Hepatocyte (in vitro differentiated cells): ENCODE measurements at places on chromosomes 16 and 17. TPM values are rescaled to one million over a fixed set of nuclear protein-coding genes. Genes with fewer than 3 reads are reported as not detected.

Gene TAF1C
- total RNA-seq, result 30.2 and 32.8 TPM in 2 replicates

Gene CCR7
- 0.16 and 2.8 TPM in 2 replicates for total RNA-seq

DNA sequence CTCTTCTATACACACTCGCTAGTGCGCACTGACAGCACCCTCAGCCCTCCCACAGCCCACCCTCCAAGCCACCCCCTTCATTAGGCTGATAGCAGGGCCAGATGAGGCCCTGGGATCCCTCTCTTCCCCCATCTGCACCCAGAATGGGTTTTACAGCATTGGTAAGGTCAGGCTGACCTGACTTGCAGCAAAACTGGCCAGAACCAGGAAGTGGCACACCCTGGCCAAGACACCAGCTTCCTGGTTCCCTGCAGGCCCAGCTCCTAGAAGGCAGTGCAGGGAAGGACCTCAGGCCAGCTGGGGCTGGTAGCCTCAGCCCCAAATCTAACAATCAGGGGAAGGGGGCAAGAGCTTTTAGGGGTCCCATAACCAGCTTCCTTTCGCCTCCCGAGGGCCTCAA lies 50.0 kb upstream of the MRPS23 start:
- DNase-seq, result no peak

DNA sequence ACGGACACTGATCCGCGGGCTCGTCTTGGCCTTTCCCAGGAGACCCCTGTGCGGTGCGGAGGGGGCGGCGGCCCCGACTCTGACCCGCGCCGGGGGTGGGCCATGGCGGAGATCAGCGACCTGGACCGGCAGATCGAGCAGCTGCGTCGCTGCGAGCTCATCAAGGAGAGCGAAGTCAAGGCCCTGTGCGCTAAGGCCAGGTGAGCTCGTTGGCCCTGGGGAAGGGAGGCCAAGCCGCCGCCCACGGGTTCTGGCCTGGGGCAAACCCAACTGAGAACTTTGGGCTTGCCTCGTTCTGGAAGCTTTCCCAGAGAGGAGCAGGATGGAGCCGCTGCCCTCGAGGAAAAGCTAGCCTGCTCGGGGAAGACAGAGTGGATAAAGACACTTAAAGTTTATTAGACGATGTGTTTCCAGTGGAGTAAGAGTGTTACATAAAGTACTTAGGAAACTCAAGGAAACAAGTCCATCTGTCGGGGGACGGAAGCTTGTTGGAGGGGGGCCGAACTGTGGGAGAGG lies 540 bp downstream of the PPP4C start:
- DNase-seq, result no peak

DNA sequence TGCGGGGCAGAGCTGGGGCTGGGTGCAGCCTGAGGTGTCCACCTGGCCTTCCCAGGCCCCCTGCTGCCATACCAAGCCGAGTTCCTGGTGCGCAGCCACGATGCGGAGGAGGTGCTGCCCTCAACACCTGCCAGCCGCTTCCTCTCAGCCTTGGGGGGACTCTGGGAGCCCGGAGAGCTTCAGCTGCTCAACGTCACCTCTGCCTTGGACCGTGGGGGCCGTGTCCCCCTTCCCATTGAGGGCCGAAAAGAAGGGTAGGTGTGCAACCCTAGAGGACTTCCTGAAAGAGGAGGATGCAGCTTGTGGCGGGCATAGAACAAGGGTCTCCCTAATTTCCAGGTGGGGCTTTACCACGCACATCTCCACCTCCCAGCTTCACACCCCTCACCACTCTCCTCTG lies 2.5 kb downstream of the SGCA start:
- DNase-seq, result no peak

DNA sequence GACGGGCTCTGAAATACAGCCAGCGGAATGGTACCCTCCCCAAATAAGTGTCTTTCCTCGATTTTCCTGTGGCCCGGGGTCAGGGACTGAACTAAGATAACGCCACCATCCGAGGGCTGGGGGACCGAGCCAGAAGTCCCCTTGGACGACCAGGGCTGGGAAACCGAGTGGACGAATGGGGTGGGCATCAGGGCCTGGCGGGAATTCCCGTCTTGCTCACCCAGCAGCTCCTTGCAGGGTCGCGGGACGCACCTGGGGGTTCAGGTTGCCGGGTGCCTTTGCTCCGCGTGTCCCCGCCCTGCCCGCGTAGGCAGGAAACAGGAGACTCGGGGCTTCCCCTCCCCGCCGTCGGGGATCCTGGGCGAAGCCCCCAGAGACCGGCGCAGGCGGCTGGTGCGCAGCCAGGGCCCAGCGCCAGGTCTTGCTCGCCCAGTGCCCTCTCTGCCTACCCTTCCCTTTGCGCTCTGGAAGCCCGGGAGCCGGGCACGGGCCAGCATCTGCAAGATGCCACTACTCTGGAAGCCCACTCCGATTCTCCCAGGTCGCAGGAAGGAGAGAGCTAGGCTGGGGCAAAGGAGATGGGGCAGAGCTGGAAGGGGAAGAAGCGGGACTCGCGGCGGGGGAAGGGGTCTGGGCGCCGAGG lies 665 bp upstream of the GRIN2C start:
- no peak for DNase-seq

DNA sequence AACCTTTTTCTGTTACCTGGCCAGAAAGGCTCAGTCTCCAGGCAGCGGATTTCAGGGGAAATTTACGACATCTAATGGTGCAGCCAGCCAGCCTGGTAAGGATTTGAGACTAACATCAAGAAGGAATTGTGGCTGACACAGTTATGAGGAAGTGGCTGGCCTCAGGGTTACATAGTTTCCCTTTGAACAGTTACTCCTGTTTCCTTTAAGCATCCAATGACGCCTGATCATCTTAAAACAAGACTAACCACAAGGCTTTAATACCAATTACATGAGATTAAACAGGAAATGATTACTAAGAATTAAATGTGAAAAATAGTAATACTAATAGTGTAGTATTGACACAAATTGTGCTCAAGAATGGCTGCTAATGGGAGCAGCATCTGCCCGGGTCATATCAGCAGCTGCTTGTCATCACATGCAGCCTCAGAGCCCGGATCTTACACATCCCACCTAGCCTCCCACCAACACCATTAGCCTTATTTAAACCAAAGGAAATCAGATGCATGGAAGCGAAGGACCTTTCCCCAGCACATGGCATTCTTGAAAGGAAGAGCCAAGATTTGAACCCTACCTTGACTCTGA lies 431.8 kb downstream of the PMP22 start:
- no peak for DNase-seq

DNA sequence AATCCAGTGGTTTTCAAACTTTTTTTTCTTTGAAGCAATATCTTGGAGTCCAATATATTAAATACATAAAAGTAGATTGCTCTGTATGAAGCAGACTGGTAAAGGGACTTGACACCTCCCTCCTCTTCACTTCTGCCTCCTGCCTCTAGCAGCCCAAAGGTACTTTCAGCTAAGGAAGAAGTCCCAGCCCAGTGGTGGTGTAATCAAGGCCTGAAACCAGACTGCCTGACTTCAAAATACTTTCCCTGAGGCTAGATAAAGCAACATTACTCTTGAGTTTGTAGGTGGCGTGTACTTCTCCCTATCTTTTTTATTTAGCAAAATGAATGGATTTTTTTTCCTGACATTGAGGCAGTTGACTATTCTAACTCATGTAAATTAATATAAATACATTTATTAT lies 122.4 kb upstream of the TMEM97 start:
- no peak for DNase-seq

Gene GPR142
- not detected in 2 replicates for total RNA-seq

DNA sequence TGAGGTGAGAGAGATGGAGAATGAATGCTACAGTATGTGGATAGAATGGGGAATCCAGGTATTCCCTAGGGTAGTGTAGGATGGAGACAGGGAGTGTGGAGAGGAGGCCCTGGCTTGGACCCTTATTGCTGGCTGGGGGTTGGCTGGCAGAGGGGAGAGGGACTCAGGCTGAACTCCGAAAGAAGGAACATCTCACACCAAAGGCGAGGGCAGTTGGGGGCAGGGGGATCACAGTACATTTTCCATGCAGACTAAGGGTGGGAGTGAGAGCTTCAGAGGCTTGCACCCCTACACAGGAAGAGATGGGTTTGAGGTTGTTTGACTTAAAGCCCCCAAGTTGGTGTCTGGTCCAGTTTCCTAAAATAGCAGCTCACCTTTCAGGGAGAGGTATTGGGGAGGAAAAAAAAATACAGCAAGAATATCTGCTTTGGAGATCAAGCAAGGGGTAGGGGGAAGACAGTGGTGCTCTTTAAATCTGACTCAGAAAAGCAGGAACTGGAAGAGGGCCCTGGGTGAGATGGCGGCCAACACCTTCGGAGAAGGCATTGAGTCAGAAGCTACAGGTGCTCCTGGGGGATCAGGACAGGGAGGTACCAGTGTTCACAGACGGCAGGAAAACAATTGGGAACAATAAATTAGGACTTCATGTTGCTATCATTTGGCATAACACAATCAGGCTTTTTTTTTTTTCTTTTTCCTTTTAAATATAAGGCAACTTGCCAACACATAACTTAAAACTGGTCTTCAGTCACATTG lies 12.4 kb downstream of the TRAF4 start:
- DNase-seq, result no peak

DNA sequence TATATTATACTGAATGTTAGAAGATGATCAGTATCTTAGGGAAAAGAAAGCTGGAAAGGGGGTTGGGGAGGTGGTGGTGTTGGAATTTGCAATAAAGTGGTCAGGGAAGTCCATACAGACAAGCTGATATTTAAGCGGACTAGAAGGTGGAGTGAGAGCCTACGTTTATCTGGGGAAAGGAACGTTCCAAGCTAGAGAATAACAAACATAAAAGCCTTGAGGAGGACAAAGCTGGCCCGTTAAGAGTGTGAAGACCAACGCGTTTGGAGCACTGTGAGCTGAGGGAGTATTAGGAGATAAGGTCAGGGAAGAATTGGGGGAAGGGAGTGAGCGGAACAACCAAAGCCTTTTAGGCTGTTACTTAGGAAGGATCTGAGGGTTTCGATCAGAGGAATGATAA lies 1.4 kb downstream of the DDX42 start:
- DNase-seq, result no peak

DNA sequence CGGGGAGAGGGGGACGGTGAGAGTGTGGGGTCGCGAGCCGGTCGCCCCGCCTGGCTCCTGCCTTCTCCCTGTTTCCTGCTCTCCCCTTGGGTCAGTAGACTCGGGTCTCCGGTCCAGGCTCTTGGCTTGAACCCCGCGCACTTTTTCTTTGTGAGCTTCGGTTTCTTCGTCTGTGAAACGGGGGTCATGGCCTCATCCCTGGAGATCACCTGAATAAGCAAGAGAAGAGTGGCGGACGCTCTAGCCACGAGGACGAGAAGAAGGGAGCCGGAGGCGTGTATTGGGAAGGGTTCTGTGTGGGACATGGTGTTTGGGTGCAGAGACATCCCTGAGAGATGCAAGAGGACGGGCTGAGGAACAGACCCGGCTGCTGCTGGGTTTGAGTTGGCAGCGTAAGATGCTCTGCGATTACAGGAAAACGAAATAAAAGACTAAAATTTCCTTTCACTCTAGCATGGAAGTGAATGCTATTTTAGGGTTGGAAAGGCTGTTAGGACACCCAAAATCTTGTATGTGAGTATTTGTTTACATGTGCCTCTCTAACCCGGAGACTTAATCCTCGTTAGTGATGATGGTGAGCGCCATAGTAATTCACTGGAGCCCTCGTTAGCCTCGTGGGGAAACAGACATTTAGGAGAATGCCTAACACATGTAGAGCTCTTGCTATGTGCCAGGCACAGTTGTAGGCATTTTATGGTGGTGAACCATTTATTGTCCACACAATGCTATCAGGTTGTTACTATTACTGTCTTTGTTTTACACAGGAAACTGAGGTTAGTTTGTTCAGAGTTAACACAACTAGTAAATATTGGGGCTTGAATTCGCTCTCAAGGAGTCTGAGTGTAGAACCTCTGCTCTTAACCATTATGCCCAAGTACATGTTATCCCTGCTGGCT lies 646 bp downstream of the KIF22 start:
- peak; percentile 24 for DNase-seq

DNA sequence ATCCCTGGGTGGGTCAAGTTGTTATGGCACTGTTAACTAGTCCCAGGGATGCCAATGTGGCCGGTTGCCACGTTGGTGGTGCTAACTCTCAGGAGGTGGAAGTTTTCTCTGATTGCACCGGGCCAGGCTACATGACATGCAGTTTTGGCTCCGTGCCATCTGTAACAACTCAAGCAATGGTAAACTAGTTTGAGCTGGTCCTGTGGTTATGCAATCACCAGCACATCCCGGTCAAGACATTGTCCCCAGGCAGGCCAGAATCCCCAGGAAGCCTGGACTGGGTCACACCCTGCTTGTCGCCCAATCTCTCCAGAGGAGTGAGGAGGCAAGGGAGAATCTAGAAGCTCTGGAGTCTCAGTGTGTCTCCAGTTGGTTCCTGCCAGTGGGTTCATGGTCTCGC lies 10.1 kb upstream of the CCL17 start:
- DNase-seq, result peak; percentile 63

Gene ITGAD
- total RNA-seq, result not detected in 2 replicates

Gene HOXB3
- total RNA-seq, result 1.8 and 5.9 TPM in 2 replicates
